ENCODE measurements at places on chromosomes 1 and 21.
A peak's percentile ranks its signal among the peaks of the same experiment; 100 is the strongest.

GRCh38 chr1:116929961-116930592 lies 20.4 kb downstream of the PTGFRN start:
- no peak for DNase-seq

- DNase-seq, result no peak
These were observed 17.4 kb downstream of the FMN2 start for GRCh38 chr1:240109130-240109529.

GRCh38 chr21:29524055-29524454 lies 225.3 kb downstream of the BACH1 start:
- no peak for DNase-seq

DNA sequence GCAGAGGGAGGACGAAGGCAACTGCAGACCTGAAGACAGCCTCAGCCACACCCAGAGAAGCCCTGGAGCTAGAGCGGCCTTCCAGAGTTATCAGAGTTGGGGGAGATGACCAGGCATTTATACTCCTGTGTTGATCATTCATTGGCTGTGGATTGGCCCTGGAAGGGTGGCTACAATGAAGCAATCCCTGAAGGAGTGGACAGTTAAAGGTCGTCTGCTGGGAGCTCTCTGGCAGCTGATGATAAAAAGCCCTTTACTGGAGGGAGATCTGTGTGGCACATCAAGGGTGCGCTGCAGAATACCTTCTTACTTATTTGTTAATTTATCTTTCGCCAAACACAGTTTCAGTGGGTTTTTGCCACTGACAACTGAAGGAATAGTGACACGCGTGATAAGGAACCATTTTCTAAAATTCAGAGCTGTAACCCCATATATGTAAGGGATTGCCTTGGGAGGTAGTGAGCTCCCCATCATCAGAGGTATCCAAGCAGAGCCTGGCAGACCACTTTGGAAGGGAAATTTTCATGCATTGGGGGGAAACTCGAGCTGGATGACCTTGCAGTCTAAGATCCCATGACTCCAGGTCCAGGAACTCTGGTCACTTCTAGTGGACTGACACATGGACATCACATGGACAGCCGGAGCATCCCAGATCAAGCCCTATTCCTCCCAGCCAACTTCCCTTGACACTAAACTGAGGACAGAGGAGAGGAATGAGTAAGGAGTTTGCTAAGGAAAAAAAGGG lies 126.4 kb upstream of the GADD45A start:
- DNase-seq, result no peak

GRCh38 chr1:85838238-85838637 lies 130.0 kb upstream of the ZNHIT6 start:
- no peak for DNase-seq

GRCh38 chr1:167083066-167083665 lies 7.0 kb downstream of the GPA33 start:
- DNase-seq, result no peak

- DNase-seq, result no peak
These were observed 54.3 kb downstream of the KCNC4 start for GRCh38 chr1:110264430-110264829.

DNA sequence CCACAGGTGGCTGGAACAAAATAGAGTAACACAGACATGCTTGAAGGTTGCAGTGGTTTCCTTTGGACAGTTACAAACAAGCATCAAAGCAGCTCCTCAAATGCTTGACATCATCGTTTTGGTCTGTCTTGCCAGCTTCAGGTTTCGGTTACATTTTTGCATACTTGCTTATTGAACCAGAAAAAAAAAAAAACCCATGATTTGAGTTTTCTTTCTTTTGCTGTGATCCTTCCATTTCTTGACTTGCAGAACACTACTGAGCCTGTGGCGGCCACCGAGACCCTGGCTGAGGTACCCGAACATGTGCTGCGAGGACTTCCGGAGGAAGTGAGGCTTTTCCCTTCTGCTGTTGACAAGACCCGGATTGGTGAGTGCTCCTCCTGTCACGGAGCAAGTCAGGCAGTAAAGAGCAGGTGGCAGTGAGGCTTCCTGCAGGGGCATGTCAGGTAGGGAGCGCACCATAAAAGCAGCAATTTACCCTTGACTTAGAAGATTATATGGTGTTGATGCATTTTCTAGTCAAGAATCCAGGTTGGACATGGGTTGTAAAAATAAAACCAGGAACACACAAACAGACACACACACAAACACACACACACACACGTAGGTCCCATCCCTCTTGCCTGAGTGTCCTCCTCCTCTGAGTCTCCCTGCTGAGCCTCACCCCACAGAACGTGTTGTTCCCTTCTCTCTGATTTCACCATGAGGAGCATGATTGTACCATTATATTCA lies 30.9 kb downstream of the PRDM2 start:
- DNase-seq, result no peak

DNA sequence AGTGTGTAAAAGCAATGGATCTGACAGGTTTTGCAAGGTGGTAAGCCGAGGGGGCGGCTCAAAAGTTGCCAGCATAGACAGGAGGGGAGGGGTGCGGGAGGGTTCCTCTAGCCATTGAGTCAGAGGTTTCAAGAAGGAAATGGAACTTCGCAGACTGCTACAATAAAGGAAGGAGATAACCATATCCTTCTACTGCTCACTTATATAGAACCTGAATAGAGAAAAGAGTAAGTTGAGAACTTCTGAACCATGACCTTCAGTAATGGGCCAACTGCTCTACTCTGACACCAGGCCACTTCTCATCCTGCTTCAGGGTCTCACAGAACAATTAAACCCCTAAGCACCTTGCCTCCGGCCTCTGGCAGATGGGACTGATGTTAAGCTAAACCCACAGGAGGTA lies 26.3 kb upstream of the BCAR3 start:
- DNase-seq, result no peak

- DNase-seq, result no peak
These were observed 85.9 kb downstream of the ZNF281 start for GRCh38 chr1:200323856-200324400.

GRCh38 chr1:38000529-38001455 lies 4.5 kb downstream of the FHL3 start:
- peak; percentile 76 for DNase-seq

- no peak for DNase-seq
These were observed 12.9 kb downstream of the EPHX1 start for GRCh38 chr1:225822655-225823403.

DNA sequence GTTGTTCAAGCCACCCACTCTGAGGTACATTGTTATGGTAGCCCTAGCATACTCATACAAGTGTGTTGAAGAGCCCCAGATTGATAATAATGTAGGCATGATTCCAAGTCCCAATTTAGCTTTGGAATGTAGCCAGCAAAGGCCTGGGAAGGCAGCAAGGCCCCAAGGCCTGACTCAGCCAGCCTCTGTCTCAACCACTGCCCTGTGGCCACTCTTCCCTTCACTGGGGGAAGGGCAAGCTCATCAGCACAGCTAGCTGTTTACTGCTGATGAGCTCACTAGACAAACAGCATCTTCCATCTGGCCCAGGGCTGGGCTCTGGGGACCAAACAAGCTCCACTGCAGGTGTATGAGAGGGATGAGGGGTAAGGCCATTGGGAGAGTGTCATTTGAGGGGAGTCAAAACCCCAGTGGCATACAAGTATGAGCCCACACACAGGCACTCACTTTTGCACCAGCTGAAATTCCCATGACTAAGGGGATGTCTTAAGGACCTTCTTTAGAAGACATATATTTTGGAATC lies 2.2 kb upstream of the IRF6 start:
- peak; percentile 57 for DNase-seq
